ENCODE measurements at places on chromosomes 6 and 20.

- no peak for DNase-seq
Measured at GRCh38 chr20:57384486-57384885, 6.7 kb upstream of the RBM38 start.

DNA sequence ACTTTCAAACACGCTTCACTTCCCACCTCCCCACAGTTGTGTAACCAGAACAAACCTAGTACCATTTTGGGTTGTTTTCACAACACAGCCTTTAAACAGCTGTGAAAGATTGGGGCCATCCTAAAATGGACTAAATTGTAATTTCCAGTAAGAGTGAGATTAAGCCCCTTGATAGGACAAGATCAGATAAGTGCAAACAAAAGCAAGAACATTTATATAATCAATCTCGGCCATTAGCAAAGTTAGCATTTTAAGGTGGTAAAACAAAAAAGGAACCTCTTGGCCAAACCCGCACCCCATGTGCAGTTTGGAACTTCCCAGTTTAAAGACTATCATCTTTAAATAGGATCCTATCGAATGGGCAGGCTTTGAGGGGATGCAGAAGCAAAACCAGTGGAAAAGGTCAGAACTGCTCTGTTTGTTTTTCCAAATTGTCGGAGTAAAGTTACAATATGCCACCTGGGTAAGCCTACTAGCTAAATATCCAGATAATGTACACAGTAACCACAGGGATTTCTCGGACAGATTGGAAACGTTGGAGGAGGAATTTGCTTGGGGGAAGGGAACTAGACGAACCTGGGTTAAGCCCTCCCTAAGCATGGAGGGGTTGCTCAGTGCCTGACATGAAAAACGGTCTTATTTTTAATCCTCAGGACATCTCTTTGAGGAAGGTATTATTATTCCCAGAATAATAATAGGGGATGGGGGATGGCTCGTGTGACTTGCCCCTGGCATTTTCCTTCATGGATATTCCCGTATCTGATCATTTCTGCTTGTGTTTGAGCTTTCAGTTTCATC is 159.8 kb upstream of the SALL4 start:
- DNase-seq, result no peak

- DNase-seq, result no peak
Measured at GRCh38 chr6:10555625-10556309, 34.6 kb downstream of the GCNT2 start.

DNA sequence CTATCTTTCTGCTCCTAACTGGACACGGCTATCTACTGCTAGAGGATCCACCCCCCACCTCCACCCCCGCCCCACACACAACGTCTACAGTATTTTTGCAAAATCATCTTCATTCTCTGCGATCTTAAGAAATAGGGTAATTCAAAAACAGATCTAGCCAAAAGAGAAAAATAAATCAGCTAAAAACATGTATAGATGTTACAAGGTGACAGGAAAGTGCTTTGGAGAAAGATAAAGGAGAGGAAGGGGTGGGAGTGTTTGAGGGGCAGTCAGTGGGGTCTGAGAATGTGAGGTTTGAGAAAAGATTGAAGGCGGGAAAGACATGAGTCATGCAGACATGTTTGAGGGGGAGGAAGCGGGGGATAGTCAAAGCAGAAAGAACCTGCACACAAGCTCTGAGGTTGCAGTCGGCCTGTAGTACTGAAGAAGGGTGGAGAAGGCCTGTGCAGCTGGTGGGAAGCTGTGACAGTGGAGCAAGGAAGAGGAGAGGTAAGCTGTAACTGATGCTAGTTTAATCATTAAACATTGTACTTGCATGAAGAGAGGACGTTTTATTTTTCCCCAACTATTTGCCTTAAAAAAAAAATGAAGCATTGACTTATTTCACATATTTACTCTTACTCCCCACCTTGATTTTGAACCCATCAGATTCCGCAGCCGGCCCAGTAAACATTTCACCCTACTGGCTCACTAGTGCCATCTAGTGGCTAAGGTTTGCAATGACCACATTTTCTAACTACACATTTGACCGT is 332.6 kb downstream of the ADGRB3 start:
- peak; percentile 68 for DNase-seq

- DNase-seq, result no peak
Measured at GRCh38 chr6:170181338-170181690, 109.6 kb downstream of the DLL1 start.

DNA sequence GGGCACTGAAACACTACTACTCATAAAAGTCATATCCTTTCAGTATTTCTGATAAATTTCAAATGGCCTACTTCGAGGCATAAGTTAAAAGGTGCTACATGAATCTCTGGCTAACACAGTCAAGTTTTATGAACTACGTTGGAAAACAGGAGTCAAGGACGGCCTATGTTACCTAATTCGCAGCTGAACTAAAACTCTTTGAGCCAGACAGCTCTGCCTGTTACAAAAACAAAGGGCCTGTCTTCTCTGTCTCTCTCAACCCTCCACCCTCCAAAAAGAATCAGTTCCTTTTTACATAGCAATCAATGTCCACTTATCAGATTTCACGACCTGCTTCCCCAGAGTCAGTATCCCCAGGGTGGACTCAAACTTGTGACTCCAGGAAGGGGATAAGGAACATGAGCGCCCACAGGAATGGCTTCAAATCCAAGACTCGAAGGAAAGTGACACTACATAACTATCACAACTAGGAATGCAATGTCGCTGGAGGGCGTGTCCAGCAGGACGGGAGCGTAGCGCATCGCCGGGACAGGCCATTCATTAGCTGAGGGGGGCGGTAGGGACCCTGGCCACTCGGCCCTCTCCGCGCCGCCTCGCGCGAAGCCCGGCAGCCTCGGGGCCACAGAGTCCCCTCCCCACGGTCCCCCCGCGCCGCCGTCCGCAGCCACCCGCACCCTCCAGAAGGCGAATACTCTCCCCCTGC is 591 bp downstream of the IBTK start:
- peak; percentile 48 for DNase-seq

DNA sequence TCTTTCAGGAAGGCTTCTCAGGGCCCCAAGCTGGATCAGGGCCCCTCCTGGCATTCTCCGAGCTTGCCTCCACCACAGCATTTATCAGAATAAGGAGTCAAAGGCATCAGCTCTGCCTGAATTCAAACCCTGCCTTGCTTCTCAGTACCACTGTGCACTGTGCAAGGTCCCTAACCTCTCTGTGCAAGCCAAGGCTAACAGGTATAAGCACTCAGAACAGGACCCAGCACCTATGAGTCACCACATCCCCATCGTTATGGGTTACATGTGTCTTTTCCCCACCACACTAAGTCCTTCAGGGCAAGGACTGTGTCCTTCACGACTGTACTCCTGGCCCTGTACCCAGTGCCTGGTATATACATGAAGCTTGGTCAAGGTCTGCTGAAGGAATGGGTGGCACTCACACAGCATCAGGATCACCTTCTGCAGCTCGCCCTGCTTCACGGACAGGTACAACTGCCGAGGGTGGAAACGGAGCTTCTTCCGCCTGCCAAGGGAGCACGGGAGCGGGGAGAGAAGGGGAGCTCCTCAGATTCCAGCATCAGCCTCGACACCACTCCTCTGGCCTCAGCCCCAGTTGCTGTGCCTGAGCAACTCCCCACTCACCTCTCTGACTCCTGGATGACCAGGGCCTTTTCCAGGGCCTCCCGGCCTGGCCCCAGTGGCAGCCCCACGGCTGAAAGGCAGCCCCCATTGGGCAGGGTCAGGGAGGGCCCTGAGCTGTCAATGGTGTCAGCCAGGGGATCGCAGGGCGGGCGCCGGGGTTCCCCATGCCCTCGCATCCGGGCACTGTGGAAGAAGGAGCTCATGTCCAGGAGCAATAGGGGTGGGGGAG is 8.6 kb upstream of the SLC44A4 start:
- no peak for DNase-seq

DNA sequence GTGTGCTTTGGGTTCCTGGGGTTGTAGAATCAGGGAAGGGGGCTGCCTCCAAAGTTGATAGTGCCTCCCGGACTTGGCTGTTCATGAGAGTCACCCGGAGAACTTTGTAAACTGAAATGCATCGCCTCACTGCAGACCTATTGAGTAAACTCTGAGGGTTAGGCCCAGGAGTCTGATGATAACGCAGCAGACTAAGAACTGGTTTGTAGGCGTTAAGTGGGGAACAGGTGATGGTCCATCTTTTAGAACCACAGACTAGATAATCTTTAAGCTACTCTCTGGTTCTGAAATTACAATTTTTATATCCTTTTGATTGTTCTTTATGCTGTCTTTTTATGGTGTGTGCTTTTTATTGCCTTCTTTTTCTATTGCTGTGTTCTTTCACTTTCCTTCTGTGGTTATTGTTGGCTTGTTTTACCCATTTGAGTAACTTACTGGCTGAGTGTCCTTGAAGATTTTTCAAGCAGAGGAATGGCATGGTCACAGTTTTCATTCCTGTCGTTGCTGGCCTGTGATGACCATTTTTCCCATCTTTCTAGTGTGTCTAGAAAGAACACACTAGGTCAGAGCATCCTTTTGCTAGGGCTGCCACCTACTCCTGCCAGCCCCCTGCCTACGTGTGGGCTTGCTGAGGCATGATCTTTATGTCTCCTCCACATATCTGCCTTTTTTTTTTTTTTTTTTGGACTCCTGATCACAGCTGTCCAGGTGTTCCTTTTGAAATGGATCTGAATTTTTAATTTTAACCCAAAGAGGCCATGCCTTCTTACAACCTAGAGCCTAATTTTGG is 30.9 kb downstream of the LRRC1 start:
- DNase-seq, result no peak

DNA sequence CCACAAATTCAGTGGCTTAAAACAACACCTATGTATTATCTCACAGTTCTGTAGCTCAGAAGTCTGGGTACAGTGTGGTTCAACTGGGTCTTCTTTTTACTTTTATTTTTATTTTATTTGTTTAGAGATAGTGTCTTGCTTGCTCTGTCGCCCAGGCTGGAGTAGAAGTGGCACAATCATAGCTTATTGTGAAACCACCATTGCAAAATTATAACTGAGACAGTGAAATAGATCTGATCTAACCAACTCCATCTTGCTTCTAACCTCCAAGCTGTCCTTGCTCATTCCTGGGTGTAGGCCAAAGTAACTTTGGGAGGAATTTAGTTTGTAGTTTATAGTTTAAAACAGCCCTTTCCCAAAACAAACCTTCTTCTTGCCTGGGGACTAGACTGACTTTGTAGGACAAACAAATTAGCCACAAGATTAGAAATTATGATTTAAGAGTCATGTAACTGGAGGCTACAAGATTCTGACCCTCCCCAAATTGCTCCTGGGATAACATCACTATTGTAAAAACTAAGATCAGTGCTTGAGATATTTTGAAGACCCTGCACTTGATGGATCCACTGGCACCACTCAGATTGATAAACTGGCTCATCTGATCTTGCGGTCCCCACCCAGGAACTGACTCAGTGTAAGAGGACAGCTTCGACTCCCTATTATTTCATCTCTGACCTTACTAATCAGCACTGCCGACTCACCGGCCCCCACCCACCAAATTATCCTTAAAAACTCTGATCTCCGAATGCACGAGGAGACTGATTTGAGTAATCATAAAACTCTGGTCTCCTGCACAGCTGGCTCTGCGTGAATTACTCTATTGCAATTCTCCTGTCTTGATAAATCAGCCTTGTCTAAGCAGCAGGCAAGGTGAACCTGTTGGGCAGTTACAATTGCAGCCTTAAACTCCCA is 193.4 kb upstream of the CDYL start:
- DNase-seq, result no peak

GRCh38 chr20:57781901-57782300 is 72.1 kb upstream of the PMEPA1 start:
- DNase-seq, result no peak

DNA sequence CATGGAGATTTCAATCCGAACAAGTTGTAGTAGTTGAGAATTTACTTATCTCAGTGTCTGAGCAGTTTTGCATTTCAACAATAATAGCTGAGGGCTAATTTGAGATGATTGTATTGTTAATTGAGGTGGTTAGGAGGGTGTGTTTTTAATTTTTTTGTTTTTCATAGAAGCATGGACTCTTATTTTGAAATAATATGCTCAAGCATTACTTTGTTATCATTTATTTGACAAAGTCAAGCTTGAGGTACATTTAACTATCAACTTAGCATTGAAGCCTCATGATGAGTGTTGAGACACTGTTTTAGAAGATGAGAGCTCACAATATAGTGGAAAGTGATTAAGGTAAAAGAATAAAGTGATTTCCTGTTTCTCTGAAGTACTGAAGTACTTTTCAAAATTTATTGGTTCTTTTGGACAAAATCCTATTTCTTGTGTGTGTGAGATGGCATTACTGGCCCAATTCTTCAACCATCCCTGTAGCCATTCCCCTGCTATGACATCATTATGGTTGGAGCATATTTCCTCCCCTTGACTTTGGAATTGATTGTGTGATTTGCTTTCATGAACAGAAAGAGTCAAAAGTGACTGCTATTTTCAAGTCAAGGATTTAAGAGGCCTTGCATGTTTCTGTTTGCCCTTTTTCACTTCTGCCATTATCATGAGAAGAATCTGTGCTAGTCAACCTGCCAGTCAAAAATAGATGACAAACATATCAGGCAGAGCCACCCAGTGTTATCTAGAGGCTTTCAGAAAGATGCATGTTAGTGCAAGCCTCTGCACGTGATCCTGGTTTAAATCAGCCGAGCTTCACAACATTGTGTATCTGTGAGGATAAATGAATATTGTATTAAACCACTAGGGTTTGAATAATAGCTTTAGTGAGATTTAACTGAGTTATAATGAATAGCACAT is 1112.3 kb upstream of the CITED2 start:
- DNase-seq, result no peak

DNA sequence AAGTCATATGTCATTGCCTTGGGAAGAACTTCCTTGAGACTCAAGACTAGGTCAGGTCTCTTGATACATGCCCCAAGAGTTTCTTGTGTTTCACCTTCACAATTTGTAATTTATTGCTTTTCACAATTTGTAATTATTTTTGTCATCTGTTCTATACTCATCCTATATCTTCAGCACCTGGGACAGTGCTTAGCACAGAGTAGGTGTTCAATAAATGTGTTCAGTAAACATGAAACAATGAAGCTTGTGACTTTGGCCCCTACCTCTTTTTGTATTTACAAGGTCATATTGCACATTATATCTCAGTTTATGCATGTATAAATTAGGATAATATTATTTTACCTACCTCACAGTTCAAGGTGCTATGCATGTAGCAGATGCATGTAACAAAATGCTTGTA is 21.5 kb upstream of the SRPK1 start:
- DNase-seq, result no peak

DNA sequence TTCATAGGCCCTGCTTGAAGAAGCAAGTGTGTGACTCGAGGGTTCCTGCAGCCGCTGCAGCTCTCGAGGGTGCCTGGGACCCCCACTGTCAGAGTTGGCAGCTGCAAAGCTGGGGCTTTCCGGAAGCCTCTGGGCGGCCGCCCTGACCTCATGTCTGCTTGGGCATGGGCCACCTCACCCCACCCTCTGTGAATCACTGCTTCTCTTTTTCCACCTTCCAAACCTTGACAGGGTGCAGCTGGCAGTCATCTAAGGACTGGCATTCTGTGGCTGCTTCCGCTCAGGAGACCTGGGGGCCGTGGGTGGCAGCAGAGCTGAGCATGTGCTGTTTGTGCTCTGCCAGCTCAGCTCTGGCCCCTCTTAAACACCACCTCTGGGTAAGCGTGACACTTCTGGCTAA is 32.0 kb downstream of the ERMARD start:
- DNase-seq, result no peak
